ENCODE measurements at places on chromosomes 7 and 10.

DNA sequence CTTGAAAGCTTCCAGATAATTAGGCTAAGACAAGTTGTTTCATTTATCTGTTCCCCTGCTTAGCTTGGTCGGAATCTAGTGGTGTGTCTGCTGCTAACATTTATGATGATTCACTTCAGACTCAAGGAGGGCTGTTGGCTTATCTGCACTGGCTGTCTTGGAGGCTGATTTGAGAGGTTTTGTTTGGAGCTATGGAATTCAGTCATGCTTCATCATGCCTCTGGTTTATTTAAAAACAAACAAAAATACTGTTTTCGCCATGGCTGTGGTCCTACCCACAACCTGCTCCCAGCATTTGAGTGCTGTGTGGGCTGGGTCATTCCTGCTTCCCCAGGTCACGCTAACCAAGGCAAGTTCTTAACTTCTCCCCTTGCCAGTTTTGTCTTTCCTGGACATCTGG lies 11.7 kb upstream of the ARPC1B start:
- DNase-seq = peak; percentile 80

- no peak for DNase-seq
Observed at GRCh38 chr10:102534333-102534732, 30.6 kb downstream of the SUFU start.

GRCh38 chr10:133235932-133236331 lies 1.7 kb upstream of the VENTX start:
- no peak for DNase-seq

DNA sequence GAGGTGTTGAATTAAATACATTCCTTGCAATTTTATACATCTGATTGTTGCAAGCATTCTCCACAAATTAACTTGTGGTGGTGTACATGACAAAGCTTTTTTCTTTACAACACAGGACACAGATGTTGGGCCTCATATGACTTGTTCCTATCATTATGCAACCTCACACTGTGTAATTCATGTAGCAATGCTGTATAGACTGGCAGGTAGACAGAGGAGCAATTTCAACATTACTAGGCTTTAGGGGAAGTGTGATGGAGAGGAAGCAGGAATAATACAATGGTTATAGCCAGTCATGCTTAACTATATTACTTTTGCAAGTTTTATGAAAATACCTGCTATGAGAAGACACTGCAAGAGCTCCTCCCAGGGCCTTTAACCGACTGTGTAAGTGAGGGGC lies 832.1 kb downstream of the CNTNAP2 start:
- peak; percentile 18 for DNase-seq

- no peak for DNase-seq
Observed at GRCh38 chr10:130453036-130453720, 317.0 kb downstream of the GLRX3 start.

DNA sequence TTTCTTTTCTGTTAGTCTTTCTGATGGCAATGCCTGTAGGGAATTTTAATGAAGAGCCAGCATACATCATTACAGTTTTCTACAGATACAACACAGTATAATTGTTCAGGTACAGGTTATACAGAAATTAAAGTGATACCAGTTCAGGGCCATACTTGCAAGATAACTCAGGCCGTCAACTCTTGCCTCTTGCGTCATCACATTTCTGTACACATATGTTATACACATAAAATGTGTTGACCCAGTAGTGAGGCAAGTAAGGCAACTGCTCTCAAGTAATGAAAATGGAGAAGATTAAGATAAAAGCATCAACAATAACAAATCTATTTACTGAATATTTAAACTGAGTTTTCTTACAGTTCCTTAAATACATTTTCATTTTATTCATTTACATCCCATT lies 317.8 kb downstream of the HPSE2 start:
- no peak for DNase-seq

GRCh38 chr7:74334030-74334429 lies 44.8 kb downstream of the CLIP2 start:
- no peak for DNase-seq

GRCh38 chr10:70233939-70234300 lies 691 bp upstream of the PPA1 start:
- DNase-seq = no peak

GRCh38 chr7:32673275-32673983 lies 178.1 kb downstream of the AVL9 start:
- no peak for DNase-seq

DNA sequence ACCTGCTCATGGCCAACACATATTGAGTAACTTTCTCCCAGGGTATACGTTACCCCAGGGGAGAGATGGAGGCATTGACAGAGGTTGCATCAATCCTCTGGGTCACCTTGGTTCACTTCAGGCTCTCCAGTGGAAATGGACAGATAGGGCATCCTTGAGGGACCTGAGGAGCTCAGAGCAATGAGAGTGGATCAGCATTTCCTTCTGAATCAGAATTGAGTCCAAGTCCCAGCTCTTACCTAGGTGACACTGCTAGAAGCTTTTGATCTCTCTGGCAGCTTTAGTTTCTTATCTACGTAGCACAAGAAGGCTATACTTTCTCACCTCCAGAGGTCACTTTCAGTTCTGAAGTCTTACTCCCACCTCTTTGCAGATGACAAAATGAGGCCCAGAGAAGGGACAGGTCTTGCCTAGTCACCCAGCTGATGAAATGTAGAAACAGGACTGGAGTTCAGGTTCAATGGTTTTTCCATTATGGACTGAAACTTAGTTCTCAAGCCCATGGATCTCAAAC lies 35.2 kb downstream of the PANK1 start:
- DNase-seq = no peak

- DNase-seq = peak; percentile 52
Observed at GRCh38 chr10:79316671-79317431, 30.4 kb upstream of the PPIF start.

GRCh38 chr7:95430864-95431263 lies 4.0 kb downstream of the PON2 start:
- peak; percentile 12 for DNase-seq

DNA sequence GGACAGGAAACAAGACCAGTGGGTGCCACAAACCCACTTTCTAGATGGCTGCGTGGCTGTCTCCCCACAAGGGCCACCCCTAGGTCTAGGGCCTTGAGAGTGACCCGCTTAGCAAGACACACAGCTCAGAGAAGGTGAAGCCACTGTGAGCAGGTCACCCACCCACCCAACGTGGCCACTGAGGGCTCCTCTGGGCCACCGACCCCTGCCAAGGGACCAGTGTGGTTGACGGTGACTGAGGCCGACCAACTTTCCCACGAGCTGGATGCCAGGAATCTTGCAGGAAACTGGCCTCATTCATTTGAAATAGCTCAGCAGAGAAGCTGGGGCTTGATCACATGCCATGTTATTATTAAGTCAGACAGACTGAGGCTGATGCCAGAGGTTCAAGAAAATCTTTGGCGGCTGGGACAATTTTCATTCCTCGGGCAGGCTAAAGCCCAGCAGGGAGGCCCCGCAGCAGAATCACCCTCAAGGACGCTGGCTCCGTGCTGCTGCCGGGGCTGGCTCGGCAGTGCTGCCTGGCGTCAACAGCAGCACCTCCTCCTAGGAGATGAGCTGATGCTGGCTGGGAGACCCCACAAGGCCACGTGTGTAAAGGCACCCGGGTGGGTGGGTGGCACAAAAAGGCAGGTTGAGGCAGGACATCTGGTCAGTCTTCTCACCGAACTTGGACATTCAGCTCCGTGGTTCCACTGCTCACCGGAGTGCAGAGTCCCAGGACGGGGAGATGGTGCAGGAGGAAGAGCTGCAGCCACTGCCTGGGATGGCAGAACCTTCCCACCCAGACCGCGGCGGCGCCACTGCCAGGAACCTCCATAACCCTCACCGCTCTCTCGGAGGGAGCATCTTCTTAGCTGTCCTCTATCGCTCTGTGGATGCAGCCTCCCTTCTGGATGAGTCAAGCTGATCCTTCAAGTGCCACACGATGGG lies 57.8 kb downstream of the ZRANB1 start:
- DNase-seq = no peak

GRCh38 chr7:27746978-27747377 lies 7.0 kb downstream of the TAX1BP1 start:
- no peak for DNase-seq

- DNase-seq = no peak
Observed at GRCh38 chr7:2476298-2476697, at the start of gene GRIFIN. TSS of gene GRIFIN (minus strand) at chr7:2476398. CDS start at chr7:2476383, 15 bp downstream.

DNA sequence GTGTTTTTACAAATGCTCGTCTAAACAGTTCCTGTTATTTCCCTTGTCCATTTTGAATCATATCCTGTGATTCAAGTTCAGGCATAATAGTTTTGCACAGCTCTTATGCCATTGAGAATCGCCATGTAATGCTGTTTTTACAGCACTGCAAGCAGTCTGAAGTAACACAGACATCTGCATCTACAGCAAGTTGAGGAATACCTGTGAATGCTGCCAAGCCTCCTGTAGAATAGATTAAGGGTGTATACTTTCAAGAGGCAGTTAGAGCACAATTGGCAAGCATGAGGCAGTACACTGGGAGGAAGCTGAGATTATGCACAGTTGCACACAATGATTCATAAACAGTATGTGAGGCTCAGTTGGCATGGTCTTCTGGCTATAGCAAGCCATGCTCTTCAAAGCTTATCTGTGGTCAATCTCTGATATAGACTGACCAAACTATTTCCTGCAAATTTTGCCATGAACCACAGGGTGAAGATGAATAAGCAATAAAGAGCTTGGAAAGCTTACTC lies 121.9 kb upstream of the AKR1E2 start:
- DNase-seq = peak; percentile 93

DNA sequence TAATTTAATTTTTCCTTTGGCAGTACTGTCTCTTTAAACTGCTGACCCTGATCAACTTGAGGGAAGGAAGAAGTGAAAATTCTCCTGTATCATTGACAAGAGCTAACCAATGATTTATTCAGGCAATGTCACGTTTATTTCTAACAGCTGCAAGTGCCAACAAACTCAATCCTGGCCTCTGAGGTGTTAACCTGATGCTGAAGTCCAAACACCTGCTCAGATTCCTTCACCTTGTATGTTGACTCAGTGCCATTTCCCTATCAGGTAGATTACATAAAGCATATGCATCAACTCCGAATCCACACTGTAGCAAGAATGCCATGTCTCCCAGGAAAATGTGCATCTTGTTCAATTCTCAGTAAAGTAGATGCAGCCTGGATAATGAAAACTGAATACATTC lies 820.0 kb downstream of the XPNPEP1 start:
- no peak for DNase-seq

DNA sequence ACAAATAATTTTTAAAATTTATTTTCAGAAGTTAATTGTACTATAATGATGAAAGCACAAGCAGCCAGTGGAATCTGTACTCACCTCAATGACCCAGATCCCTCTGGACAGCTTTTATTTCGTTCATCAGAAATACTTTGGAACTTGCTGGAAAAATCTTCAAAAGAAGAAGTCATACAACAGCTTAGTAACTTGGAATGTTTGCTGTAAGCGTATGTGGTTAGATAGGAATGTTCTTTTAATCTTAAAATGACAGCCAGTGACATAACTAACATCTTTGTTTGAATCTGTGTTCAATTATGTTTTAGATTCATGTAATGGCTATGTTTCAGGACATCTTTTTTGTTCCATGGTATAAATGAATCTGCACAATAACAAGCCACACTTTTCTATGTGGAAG lies 26.8 kb downstream of the CFAP69 start:
- no peak for DNase-seq

GRCh38 chr7:44402401-44403060 lies 77.1 kb upstream of the CAMK2B start:
- no peak for DNase-seq

All from H4 (cell line).